ENCODE measurements at places on chromosomes 2 and 18.

GRCh38 chr2:179954026-179954425 lies 53.1 kb downstream of the CWC22 start:
- DNase-seq: no peak

- no peak for DNase-seq
These were observed 15.8 kb upstream of the ATOH8 start for GRCh38 chr2:85737961-85738360.

- DNase-seq: no peak
These were observed at the start of gene FABP1 for GRCh38 chr2:88127888-88128653. Gene FABP1 (minus strand): TSS chr2:88128062. CDS start chr2:88128017, 45 bp downstream.

DNA sequence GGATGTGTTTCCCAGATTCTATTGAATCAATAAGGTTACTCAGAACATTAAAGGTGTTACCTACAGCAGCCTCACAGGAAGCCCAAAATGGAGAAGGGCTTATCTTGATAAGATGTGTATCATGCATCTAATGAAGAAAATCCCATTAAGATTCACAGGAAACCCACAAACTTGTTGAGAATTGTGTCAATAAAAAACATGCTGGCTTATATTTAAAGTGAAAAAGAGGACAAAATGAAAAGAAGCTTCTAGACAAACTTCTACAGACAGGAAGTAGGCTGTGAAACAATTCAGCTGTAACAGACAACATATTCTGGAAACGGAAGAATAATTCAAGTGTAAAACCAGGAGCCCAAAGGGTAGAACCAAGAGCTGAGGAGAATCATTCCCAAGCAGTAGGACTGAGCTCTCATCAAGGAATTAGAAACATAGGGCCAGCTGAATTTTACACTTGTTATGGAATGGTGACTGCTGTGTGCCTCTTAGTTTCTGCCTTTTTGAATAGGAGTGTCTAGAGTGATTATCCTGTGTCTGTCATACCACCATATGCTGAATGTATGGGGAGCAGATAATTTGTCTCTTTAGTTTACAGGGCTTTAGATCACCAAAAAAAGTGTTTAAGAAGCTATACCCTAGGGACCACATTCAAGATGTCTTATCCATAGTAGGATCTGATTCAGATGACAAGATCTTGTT lies 9.6 kb downstream of the IMMT start:
- DNase-seq: no peak

DNA sequence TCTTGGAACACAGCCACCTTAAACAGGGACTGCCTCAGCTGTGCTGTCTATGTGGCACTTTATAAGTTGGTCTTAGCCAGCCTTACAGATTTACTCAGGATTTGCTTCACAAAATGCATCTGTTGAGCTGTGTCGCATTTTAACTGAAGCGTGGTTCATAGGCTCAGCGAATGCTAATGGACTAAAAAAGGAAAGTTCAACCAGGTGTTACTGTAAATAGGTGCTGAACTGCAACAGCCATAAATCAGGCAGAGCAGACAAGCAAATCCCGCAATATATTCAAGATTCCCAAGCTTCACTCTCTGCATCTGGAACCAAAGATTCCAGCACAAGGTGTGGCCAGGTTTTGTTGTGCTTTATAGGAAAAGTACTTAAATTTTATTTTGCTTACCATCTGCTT lies 130.0 kb downstream of the EPHA4 start:
- DNase-seq: no peak

- no peak for DNase-seq
These were observed 201.8 kb downstream of the ZFP36L2 start for GRCh38 chr2:43024515-43025011.

DNA sequence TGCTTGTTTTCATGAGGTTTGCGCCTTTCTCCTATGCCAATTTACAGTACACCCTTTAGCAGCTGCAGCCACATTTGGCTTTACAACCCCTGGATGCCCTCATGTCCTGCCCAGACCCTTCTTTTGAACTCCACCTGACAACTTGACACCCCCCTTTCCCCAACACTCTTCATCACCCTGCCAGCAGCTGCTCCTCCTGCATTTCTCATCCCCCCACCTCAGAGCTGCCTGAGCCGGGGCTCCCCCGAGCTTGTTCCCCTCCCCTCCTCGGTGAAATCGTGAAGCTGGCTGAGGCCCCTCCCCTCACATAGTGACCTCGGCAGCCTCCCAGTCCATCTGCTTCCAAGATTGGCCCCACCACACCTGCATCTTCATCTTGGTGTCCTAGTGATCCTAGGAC lies 40.5 kb downstream of the LRRFIP1 start:
- no peak for DNase-seq

- no peak for DNase-seq
These were observed 58.9 kb downstream of the KIAA1328 start for GRCh38 chr18:36887864-36888263.

DNA sequence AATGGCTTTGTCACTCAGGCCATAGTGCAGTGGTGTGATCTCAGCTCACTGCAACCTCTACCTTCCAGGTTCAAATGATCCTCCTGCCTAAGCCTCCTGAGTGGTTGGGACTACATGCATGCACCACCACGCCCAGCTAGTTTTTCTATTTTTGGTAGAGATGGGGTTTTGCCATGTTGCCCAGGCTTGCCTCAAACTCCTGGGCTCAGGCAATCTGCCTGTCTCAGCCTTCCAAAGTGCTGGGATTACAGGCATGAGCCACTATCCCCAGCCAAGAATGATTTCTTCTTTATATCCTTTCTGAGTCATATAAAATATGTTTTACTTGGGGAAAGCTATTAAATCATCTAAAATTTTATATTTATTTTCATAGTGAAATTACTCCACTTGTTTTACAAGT lies 61.3 kb downstream of the CYBRD1 start:
- no peak for DNase-seq

DNA sequence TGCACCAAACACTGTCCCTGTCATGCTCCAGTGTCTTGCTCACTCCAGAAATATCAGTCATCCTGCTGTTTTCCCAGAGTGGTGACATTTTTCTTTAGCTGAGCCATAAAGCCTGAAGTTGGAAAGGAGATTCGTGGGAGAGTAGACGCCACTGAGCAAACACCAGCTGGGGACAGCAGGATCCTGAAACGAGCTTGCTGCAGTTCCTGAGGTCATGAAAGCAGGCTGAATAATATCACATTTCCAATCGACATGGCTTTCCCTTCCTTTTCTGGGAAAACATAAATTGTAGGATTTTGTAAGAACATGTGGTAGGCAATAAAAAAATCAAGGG lies 276.4 kb downstream of the CDCA7 start:
- no peak for DNase-seq

- no peak for DNase-seq
These were observed 315.6 kb downstream of the SETBP1 start for GRCh38 chr18:44996261-44996660.

GRCh38 chr2:113822087-113822815 lies 65.8 kb upstream of the SLC35F5 start:
- DNase-seq: no peak

- no peak for DNase-seq
These were observed 675 bp upstream of the SPIRE1 start for GRCh38 chr18:12658426-12659138.

GRCh38 chr2:30282081-30282480 lies 50.7 kb downstream of the LBH start:
- no peak for DNase-seq

DNA sequence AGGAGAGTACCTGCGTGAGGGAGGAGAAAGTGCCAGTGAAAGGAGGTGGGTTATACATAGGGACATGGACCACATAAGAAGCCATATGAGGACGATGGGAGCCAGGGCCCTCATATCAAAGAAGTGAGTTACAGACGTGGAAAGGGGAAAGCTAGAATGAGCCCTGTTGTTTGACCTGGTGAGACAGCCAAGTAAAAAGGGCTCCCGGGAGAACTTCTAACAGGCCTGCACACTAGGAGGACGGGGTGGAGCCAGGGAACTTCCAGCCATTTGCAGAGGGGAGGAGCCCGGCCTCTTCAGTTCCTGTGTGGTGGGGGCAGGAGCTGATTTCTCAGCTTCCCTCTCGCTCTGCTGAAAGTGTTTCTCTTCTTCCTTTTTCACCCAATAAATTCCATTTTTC lies 84.1 kb upstream of the SLC66A3 start:
- no peak for DNase-seq

GRCh38 chr2:189756311-189756952 lies 6.2 kb downstream of the OSGEPL1 start:
- DNase-seq: no peak

GRCh38 chr2:219521066-219521880 lies 7.0 kb downstream of the ASIC4 start:
- no peak for DNase-seq

- DNase-seq: no peak
These were observed 35.3 kb downstream of the LRRFIP1 start for GRCh38 chr2:237662671-237663093.

- DNase-seq: no peak
These were observed 324.9 kb downstream of the LPIN1 start for GRCh38 chr2:12071318-12071717.

DNA sequence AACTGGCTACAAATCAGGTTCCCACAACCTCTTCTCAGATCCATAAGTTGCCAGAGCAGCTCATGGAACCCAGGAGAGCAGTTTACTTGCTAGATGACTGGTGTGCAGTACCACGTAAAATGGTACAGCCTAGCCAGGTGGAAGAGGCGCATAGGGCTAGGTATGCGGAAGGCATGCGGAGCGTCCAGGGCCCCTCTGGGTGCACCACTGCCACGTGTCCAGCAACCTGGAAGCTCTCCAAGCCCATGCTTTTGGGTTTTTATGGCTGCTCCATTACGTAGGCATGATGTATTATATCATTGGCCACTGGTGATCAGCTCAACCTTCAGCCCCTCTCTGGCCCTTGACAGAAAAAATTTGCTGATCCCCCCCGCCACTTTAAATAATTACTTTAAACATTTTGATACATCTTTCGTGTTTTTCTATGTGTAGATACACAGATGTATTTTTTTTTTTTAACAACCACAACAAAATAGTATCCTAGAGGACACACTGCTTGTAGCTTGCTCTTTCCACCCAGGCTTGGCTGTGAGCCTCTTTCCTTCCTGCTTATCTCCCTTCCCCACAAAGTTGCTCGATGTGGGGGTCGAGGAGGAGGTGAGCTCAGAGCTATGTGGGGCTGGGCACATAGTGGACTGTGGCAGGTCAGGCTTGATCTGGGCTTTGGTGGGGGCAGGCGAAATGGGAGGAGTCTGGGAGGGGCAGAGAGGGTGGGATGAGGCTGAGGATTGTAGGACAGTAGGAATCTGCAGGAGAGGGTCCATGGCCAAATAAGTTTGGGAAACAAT lies 65.4 kb upstream of the MCFD2 start:
- DNase-seq: no peak

DNA sequence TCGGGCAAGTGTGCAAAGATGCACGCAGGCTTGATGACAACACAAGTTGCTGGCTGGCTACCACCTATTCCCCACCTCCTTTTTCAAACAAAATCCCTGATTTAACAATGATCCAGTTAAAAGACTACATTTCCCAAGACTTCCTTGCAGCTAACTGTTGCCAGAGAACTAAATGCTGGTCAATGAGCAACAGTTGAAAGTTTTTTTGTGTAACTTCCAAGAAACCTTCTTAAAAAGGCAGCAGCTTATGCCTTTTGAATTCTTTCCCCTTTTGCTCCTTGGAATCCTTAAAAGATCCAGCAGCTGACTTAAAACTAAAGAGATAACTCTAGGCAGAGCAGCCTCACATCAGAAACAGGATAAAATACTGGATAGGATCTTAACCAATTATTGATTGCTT lies 38.5 kb downstream of the NPHP1 start:
- DNase-seq: no peak

DNA sequence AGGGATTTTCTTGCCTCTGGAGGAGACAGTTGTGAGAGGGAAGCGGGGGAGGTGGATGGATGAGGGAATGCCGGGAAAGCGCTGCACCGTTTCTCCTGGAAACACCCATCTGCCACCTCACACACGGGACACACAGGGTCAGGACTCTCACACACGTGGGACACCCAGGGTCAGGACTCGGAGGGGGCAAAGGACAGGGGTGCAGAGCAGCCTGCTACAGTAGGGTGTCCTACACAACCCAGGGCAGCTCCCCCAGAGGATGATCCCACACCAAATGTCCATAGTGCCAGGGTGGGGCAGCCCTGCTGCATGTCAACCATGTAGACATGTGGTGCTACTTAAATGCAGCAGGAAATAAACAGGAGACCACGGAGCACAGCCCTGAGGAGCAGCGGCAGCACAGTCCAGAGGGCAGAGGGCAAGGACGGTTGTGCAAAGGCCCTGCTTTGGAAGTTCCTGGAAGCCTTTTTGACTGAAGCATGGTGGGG lies 5.1 kb downstream of the RAMP1 start:
- no peak for DNase-seq

DNA sequence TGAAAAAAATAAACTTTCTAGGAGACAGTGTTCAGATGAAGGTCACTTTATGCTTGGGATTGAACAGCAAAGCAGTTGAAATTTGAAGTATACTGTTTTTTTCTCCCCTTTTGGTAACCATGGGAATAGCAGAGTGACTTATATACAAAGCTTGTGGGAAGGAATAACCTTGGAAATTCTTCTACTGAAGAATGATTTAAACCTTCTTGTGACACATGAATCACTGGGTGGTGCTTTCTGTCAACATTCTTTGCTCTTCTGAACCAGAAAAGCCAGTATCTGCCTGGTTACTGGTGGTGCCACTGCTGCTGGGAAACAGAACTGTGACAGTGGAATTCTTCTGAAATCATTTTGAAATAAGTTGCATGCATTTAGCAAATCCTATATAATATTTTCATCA lies 39.4 kb upstream of the RND3 start:
- no peak for DNase-seq

GRCh38 chr18:48811401-48811800 lies 139.4 kb downstream of the SMAD7 start:
- DNase-seq: no peak

DNA sequence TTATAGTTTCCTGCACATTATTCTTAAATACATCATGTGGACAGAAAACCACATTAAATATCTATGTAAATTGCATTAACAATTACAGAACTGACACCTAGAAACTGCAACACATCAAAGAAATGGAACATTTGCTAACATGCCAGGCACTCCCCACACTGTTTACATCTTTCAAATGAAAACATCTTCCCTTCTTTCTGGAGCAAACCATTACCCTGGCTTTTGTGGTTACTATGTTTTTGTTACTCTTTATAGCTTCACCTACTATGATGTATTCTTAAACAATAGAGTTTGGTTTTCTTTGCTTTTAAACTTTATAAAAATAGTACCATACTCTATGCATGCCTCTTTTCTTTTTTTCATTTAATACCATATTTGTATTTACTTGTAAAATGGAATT lies 1894.5 kb upstream of the CELF4 start:
- DNase-seq: no peak

DNA sequence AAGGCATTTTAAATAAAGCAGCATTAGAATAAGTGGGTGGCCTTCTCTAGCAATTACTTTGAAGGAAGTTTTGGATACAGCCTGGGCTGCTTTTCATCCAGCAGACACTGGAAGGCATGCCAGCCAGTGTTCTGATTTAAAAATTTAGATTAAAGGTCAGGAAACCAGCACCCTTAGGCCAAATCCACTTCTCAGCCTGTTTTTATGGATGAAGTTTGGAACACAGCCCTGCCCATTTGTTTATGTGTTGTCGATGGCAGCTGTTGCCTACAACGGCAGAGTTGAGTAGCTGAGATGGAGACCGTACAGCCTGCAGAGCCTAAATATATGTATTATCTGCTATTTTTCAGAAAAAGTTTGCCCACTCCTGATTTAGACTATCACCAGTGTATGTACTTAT lies 313.6 kb upstream of the ACVR2A start:
- DNase-seq: no peak
